CD4-positive, alpha-beta T cell treated with Interleukin-15 for 1 hour (primary cell): ENCODE measurements at places on chromosomes 11 and 22.

DNA sequence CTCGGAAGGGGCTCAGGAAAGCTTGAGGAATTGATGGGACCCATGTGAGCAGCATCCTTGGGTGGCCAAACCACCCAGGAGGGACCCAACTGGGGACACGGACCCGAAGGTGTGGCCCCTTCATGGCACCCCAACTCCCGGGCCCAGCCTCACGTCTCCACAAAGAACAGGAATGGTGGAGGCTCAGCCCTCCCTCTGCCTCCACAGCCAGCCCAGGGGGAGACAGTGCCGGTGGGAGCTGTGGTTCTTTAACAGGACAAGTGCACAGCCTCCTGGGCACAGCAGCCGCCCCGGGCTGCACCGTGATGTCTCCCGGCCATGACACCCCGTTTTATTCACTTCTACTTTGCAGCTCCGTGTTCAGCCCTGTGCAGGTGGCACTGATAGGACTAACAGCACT, 587.2 kb downstream of the BRD1 start:
- DNase-seq, result no peak

- DNase-seq, result peak; percentile 73
Observed at GRCh38 chr11:118343981-118344515, at the start of gene CD3G. Gene CD3G (plus strand): TSS chr11:118344344. CDS start chr11:118344424, 80 bp downstream.

GRCh38 chr11:87743007-87743406, 432.2 kb downstream of the RAB38 start:
- no peak for DNase-seq

DNA sequence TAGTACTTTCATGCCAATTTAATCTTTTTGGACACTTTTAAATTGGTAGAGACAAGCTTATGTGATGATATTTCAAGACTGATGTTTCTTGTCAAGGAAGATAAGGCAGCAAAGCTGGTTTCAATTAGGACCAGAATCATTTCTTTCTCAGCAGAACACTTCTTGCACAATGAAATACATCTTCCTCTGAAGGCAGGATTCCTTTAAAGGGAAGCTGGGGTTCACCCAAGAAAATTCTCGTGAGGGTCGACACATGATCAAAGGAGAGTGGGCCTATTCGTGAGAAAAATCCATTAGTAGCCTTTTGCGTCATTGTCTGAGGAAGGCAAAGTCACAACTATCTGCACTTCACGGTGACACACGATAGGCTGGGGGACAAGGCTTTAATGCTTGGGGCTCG, 17.6 kb downstream of the TTC12 start:
- no peak for DNase-seq
